Activated CD4-positive, alpha-beta T cell treated with anti-CD3 and anti-CD28 coated beads, Interleukin-2, amount 50 U/mL, for 1 hour (primary cell): ENCODE measurements at places on chromosomes 7 and 10.

- DNase-seq: peak; percentile 44
Observed at GRCh38 chr7:105589356-105590077, 8.2 kb upstream of the EFCAB10 start.

DNA sequence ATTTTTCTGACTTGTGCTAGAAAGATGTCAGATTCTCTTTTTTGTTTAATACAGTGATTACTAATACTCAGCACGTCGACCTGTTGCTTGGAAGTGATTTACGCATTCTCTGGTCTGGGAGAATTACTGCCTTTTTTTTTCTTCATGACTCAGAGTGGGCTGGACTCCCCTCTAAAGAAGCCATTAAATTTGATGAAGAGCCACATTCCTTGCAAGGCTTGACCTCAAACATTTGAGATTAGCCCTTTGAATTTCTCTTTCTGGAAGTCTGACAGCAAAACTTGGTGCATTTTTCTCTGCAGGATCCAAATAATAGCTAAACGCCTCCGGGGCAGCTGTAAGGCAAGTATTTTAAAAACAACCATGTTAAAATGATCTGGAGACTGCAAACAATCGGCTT is 171.6 kb downstream of the GALNT17 start:
- DNase-seq: no peak

GRCh38 chr7:122161628-122162027 is 17.6 kb upstream of the AASS start:
- DNase-seq: no peak

- no peak for DNase-seq
Observed at GRCh38 chr10:98033515-98033914, 3.1 kb upstream of the CRTAC1 start.

GRCh38 chr10:127320176-127320575 is 123.8 kb upstream of the INSYN2A start:
- DNase-seq: no peak

- DNase-seq: no peak
Observed at GRCh38 chr7:73954181-73954580, 73.8 kb upstream of the ELN start.

DNA sequence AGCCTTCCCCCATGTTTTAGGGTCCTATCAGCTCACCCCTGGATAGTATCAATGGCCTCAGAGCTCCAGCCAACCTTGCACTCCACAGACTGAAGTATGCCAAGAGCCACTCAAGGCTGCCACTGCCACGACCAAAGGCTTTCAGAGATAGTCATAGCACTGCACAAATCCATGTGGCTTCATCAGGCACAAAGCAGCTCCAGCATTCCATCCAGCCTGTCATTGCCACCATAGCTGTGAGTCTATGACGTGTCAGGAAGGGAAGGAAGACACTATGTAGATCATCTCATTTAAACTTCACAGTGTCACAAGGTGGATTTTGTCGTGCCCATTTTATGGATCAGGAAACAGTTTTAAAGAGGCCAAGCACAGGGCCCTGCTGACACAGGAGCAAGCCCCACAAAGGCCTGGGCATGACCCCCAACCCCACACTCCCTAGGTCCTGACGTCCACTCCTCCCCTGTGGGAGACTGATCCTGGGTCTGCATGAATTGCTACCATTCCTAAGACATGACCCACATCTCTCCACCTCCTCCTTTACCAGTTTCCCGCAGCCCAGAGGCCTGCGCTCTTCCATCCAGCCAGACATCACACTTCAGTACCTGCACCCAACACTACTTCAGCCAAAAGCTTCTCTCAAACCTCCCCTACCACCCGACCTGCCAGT is 119.4 kb downstream of the DIP2C start:
- no peak for DNase-seq

DNA sequence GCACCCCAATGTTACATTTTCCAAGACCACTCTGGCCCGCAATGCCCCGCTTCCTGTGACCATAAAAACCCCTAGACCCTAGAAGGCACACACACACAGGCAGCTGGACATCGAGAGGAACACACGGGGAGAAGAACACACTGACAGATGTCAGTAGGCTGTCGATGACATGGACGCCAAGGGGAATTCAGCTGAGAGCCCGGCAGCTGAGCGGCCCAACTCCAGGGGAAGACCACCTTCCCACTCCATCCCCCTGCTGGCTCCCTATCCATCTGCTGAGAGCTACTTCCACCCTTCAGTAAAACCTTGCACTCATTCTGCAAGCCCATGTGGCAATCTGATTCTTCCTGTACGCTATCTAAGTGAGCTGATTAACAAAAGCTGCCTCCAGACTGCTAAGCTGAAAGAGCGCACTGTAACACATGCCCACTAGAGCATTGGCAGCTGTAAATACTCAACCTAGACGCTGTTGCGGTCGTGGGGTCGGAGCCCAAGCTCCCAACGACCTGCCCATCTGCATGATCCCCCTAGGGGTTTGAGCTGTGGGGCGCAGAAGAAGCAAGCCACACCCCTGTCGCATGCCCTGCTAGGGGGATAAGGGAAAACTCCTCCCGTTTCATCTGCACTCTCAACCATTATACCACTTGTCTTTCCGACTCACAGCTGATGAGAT is 843.6 kb upstream of the POT1 start:
- DNase-seq: no peak

DNA sequence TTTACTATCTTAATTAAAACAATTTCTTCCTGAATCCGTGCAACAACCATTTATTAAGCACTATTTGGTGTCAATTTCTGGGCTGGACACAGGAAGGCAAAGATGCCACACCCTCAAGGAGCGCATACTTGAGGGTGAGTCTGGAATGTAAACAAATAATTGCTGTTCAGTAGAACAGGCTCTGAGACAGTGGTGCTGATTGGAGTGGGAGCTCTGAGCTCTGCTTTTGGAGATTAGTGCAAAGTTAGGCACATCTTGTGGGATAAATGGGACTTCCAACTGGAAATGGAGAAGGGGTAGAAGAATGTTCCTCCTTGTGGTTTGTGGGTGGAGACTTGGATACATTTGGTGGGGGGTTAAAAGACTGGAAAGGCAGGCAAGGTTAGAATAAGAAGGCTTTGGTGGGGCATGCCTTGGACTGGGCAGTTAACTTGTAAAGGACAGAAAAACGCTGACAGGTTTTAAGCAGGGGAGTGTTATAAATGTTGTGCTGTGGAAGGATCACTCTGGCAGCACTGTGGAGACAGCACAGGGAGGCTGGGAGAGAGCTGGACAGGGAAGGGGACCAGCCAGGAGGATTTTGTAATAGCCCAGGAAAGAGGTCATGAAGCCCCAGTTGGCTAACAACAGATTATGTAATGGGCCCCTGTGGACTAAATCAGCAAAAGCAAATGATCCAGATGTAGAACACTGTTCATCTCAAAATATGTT is 80.7 kb downstream of the ZNF365 start:
- DNase-seq: no peak

- no peak for DNase-seq
Observed at GRCh38 chr10:49613165-49613881, 514 bp upstream of the CHAT start.

DNA sequence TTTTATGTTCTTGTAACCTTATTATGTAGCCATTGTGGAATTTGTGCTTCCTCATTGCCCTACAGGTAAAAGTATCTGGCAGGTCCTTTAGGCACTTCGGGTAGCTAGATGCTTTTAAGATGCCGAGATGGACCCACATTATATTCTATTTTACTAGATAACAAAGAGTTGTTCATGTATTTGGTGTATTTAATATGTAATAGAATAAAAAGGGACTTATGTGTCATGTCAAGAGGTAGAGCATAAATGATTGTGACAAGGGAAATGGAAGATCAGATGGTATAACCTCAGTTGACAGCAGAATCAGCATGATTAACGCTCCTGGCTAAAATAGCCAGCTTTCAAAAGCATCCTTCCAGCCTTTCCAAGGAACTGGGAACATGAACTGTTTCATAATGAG is 50.6 kb downstream of the NPY start:
- no peak for DNase-seq

GRCh38 chr7:46352004-46352954 is 431.2 kb upstream of the IGFBP3 start:
- DNase-seq: no peak

- DNase-seq: no peak
Observed at GRCh38 chr10:121653608-121654007, 55.4 kb upstream of the FGFR2 start.

- DNase-seq: no peak
Observed at GRCh38 chr7:156465186-156465585, 175.4 kb upstream of the RNF32 start.

DNA sequence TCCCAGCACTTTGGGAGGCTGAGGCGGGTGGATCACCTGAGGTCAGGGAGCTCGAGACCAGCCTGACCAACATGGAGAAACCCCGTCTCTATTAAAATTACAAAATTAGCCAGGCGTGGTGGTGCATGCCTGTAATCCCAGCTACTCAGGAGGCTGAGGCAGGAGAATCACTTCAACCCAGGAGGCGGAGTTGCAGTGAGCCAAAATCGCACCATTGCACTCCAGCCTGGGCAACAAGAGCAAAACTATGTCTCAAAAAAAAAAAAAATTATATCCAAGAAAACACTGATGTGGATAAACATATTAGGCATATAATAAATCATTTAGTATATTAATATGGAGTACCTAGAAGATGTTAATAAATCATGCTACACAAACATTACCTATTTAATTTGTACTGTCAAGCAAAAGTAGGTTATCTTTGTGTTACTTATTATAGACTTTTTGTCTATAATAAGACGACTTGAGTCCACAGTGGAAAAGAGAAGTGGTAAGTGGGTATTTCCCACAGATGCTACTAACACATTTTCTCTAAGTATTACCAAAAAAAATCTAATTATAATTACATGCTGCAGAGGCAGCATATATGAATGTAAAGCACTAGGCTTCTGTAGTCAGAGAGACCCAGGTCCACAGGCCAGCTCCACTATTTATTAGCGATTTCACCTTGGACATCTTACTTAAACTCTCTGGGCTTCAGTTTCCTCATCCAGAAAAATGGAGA is 34.5 kb downstream of the DNMBP start:
- no peak for DNase-seq

GRCh38 chr7:17304926-17305325 is 6.5 kb downstream of the AHR start:
- DNase-seq: no peak

- no peak for DNase-seq
Observed at GRCh38 chr10:130782467-130782866, 529.1 kb downstream of the TCERG1L start.
